Activated CD4-positive, alpha-beta T cell treated with anti-CD3 and anti-CD28 coated beads for 24 hours (primary cell): ENCODE measurements at places on chromosomes 13 and 19.

DNA sequence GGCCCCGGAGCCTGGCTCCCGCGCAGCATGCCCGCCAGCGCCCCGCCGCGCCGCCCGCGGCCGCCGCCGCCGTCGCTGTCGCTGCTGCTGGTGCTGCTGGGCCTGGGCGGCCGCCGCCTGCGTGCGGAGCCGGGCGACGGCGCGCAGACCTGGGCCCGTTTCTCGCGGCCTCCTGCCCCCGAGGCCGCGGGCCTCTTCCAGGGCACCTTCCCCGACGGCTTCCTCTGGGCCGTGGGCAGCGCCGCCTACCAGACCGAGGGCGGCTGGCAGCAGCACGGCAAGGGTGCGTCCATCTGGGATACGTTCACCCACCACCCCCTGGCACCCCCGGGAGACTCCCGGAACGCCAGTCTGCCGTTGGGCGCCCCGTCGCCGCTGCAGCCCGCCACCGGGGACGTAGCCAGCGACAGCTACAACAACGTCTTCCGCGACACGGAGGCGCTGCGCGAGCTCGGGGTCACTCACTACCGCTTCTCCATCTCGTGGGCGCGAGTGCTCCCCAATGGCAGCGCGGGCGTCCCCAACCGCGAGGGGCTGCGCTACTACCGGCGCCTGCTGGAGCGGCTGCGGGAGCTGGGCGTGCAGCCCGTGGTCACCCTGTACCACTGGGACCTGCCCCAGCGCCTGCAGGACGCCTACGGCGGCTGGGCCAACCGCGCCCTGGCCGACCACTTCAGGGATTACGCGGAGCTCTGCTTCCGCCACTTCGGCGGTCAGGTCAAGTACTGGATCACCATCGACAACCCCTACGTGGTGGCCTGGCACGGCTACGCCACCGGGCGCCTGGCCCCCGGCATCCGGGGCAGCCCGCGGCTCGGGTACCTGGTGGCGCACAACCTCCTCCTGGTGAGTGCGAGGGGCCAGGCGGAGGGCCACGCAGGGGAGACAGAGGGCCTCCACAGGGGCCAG is at the start of gene KL:
Gene KL, plus strand, starts transcription at position 10 of the 909 bp plus-strand sequence. Its CDS starts 18 bp downstream, at position 28.
- DNase-seq: no peak

GRCh38 chr13:64274481-64275217 is 2859.0 kb upstream of the PCDH20 start:
- DNase-seq: no peak

DNA sequence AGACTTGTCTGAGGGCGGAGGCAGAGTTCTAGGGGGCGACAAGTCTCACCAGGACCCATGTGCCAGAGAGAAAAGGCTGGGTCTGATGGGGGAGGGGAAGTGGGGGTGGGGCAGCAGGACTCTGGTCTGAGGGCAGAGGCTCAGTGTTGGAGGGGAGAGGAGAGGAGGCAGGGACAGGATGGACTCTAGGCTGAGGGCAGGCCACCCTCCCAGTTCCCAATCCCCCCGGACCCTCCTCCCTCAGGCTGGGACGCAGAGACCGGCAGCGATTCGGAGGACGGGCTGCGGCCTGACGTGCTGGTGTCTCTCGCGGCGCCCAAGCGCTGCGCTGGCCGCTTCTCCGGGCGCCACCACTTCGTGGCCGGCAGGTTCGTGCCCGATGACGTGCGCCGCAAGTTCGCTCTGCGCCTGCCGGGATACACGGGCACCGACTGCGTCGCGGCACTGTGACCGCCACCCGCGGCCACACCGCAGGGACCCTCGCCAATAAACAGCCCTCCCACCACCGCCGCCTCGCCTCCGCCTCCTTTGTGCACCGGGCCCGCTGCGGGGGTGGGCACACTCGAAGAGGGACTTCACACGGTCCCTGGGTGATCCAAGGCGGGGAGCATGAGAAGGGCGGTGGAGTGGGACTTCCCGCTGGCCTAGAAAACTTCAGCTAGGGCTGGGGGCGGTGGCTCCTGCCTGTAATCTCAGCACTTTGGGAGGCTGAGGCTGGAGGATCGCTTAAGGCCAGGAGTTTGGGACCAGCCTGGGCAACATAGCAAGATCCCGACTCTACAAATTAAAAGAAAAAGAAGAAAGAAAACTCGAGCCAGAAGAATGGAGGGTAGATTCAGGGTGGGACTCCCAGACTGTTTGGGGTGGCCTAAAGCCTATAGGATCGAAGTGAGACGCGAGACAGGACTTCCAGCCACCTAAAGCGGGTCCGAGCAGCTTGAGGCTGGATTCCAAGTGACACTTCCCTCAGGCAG is 703 bp upstream of the CILP2 start:
- no peak for DNase-seq

- DNase-seq: no peak
Observed at GRCh38 chr19:48619692-48620585, 633 bp downstream of the SPHK2 start.

- peak; percentile 18 for DNase-seq
Observed at GRCh38 chr19:53132141-53132991, at the start of gene ZNF415. Gene ZNF415, minus strand, starts transcription at chr19:53132910. Its CDS starts 10,234 bp downstream, at chr19:53122676.

DNA sequence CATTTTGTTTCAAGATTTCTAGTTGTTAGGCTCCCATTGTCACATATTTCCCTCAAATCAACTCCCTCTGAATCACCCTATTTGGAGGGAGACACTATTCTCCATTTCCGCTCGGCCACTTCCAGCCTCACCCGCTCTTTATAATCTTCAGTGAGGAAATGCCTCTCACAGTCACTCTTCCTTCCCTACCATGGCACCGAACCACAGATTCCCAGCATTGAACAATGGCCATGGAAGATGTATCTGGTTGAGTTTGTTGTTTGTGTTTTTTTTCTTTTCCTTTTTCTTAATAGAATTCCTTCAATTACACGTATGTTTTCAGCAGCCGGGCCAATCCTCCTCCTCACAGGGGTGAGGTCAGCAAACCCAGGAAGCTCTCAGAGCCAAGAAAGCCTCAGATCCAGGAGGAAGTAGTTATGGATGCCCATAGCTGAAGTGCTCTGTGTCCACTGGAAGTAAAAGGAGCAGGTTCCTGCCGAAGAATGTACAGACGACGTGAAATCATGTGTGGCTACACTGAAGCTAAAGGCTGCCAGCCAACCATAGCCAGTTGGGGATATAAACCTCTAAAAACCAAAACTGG is 472.1 kb downstream of the FOXO1 start:
- DNase-seq: no peak

DNA sequence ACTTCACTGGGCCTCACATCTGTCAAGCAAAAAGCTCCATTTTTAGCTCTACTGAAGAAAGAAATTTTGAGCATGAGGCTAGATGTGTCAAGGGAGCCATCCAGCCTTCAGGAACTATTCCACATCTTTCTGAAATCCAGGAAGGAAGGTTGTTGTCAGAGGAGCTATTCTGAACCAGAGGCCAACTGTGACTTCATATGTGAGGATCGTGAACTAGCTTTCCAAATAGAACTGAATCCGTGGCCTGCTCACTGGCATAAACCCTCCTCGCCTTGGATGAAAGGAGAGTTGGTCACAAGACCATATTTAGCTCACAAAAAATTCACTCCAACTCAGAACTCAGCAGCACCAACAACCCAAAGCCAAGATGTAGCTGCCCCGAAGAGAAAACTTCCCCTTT is 195.8 kb downstream of the FOXO1 start:
- DNase-seq: no peak

- no peak for DNase-seq
Observed at GRCh38 chr13:74226791-74227475, 92.7 kb upstream of the KLF12 start.

- DNase-seq: no peak
Observed at GRCh38 chr13:37595162-37595561, 3.4 kb downstream of the POSTN start.

- DNase-seq: no peak
Observed at GRCh38 chr13:74596691-74597090, 462.5 kb upstream of the KLF12 start.

DNA sequence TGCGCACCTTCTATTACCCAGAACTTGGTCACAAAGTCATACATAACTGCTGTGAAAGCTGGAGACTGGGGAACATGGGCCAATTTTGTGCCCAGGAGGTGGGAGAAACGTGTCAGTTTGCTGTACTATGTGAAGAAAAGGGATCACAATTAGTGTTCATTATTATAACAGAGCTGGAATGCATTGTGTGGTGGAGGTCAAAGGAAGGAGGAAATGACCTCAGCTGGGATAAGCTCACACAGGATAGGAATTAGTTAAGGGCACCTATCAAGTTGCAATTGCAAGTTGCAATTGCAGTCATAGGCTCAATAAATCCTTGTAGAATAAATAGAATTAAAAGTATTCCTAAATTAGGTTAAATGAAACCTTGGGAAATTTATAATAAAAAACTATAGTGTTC is 103.9 kb upstream of the OBI1 start:
- no peak for DNase-seq

DNA sequence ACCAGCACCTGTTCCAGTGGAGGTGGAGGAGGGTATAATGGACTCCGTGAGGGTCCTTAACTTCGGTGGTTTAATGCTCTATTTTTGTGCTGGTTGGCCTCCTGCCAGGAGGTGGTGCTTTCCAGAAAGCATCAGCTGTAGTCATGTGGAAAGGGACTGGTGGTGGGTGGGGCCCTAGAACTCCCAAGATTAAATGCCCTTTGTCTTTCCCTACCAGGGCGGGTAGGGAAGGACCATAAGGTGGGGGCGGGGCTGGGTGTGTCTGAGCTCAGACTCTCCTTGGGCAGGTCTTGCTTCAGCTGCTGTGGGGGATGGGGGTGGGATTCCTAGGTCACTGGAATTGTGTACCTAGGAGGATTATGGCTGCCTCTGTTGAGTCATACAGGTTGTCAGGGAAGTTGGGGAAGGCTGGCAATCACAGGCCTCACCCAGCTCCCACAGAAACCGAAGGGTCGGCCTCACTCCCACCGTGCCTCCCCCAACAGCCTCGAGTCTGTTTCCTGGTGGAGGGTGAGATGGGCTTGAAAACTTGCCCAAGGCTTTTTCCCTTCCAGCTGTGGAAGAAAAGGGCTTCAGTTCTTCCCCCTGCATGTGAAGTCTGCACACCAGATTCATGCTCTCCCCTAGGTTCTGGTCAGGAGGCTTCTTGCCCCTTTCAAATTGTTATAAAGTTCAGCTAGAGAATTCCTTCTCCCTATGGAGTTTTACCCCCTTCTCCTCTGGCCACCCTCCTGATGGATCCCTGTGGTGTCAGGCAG is 60.3 kb upstream of the CLDN10 start:
- no peak for DNase-seq

- DNase-seq: no peak
Observed at GRCh38 chr13:76741046-76741445, 145.2 kb downstream of the KCTD12 start.

GRCh38 chr13:37914781-37915391 is 45.3 kb upstream of the TRPC4 start:
- no peak for DNase-seq

DNA sequence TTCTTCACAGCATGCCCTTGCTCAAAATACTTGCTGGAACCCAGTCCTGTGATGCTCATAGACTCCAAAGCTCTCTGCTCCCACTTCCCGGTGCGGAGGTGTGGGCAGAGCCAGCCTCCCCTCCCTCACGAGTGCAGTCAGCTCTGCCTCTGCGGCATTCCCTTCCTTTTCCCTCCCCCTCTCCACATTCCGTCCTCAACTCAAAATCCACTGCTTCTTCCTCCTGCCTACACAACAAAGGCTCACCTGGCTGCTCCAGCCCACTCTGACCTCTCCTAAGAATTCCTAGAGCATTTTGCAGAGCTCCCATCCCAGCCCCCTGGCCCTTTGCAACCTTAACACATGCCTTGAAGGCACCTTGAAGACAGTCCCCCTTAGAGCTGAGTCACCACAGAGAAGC is 527.9 kb downstream of the MYO16 start:
- no peak for DNase-seq

DNA sequence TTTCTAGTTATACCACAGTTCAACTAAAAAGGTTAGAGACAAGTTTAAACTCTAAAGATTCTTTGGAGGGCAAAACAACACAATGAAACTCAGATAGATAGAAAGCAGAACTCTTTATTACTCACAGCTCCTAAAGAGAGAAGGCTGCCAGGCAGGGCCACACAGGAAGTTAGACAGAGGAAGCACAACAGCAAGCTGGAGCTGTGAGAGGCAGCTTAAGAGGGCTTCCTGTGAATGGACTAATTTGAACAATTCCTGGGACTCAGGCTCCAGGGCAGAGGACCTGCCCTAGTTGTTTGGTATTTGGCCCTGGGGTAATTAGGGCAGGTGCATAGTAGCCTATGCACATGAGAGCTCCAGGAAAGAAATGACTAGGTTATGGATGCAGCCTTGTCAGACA is 803.6 kb downstream of the DIAPH3 start:
- DNase-seq: no peak

DNA sequence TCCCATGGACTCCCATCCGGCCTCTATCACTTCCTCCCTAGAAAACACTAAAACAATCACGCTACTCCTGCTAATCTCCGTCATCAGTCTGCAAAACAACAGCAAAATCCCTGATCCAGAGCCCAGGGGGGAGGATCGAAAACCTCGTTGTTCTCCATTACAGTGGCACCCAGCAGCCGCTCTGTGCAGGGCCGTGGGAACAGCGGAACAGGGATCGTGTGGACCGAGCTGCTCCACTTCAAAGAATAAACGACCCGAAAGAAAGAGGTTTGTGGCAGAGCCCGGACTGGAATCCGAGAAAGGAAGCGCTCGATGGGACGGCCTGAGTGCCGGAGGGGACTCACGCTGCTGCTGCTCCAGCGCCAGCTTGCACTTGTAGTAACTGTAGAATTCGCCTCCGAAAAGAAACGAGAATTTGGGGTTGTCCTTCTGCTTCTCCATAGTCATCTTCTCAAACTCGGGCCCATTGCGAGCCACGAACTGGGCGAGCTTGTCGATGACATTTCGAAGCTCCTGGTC is 652 bp downstream of the CHERP start:
- no peak for DNase-seq

- DNase-seq: no peak
Observed at GRCh38 chr13:32917504-32917903, 98.7 kb upstream of the KL start.

DNA sequence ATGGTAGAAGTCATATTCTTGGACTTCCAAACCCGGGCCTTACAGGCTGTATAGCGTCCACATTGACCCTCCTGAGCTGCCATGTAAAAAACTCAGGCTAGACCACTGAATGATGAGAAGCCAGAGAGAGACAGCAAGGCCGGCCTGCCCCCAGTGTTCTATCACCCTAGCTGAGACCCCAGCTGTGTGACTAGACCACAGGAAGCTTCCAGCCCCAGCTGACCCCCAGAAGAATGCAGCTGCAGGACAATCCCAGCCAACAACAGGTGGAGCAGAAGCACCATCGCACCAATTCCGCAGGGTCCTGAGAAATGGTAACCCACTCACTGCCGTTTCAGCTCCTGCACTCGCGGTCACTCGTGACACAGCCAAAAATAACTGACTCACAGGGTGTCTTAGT is 2.9 kb upstream of the ATP11A start:
- DNase-seq: no peak

- no peak for DNase-seq
Observed at GRCh38 chr19:13006431-13007281, 11.4 kb downstream of the NFIX start.

- no peak for DNase-seq
Observed at GRCh38 chr19:38011426-38011825, 104.4 kb downstream of the SIPA1L3 start.

DNA sequence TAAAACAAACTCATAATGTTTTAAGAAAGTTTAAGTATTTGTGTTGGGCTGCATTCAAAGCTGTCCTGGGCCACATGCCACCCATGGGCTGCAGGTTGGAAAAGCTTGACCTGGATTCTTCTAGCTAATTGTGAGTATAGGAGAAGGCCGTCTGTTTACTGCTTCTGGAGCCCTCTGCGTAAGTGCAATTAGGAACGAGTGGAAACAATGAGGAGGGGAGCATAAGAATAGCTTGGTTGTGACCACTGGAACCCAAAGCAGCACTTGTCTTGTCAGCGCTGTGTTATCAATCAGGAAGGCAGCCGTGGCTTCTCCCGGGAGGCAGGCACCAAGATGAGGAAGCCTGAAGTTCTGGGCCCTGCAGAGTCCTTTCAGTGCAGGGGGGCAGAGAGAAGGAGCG is 110.4 kb upstream of the MBNL2 start:
- no peak for DNase-seq
